AG09309 (cell line): ENCODE measurements at places on chromosomes 16 and 17.

GRCh38 chr17:46194393-46195216 is 1.4 kb upstream of the KANSL1 start:
- no peak for DNase-seq

DNA sequence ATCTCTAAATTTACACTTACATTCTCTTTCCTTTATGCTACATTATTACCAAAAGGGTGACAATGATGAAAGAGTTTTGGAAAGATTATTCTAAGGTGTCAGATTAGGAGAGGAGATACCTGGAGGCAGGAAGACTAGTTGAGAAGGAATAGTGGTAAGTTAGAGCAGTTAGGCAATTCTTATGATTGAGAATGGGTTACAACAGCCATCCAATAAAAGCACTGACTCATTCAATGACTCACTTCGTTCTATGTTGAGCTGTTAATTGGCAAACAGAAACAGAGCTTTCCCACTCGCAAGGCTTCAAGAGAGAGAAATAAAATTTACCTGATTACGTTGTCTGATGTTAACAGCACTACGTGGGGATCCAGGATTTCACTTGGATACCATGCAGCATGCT is 5.8 kb downstream of the NUP88 start:
- peak; percentile 95 for DNase-seq

DNA sequence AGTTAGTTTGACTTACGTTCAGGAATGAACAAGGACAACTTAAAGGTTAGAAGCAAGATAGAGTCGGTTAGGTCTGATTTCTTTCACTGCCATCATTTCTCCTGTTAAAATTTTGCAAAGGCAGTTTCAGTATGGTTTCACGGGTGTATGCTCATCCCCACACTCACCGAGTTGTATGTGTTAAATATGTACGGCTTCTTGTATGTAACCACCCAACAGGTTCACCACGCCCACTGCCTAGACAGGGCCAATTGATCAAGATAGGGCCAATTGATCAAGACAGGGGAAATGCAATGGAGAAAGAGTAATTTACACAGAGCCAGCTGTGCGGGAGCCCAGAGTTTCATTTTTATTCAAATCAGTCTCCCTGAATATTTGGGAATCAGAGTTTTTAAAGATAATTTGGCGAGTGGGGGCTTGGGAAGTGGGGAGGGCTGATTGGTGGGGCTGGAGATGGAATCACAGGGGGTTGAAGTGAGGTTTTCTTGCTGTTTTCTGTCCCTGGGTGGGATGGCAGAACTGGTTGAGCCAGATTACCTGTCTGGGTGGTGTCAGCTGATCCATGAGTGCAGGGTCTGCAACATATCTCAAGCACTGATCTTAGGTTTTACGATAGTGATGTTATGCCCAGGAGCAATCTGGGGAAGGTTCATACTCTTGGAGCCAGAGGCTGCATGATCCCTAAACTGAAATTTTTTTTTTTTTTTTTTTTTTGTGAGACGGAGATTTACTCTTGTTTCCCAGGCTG is 62.4 kb upstream of the PLCG2 start:
- no peak for DNase-seq

DNA sequence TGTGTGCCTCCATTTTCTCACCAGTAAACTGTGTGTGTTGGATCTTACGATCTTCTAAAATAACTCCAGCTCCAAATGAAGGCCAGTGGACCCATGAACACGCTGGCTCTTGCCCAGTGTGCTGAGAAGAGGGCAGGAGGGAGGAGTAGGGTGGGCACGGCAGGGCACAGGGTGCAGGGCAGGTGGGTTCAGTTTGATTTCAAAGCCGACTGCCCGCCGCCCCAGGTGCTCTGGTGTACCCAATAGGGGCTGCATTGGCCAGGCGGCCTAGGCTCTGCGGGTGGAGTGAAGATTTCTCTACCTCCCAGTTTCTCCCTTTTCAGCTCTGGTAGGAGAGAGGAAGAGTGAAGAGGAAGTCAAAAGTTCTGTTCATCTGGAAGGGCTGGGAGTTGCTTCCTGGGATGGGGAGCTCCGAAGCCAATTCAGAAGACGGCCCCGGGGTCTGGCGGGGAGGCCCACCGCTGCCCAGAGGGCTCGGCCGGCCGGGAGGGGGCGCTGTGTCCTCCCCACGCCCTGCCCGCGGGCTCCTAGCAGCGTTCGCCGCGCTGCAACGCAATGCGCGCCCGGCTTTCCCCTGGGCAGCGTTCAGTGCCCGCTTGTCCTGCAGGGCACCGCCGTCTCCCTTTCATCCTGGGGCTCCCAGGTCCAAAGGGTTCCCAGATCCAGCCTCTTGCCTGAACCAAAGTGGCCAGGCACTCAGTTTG is 1.1 kb upstream of the CRHR1 start:
- no peak for DNase-seq

GRCh38 chr17:51590071-51590656 is 329.8 kb downstream of the UTP18 start:
- DNase-seq = no peak

DNA sequence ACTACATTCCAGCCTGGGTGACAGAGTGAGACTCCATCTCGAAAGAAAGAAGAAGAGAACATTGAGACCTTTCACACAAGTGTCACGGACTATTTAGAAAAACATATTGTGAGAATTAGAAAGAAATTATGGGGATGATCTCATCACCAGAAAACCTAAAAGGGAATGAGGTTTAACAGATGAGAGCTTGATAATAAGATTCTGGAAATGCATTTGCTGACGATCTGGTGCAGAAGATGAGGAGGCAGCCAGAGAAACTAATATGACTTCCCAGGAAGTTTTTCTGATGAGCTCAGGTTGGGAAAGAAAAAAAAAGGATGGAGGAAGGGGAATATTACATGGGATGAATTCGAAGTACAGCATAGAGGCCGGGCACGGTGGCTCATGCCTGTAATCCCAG is 10.8 kb upstream of the APOH start:
- DNase-seq = no peak

GRCh38 chr17:77601054-77601979 is 357.2 kb upstream of the TNRC6C start:
- DNase-seq = no peak

DNA sequence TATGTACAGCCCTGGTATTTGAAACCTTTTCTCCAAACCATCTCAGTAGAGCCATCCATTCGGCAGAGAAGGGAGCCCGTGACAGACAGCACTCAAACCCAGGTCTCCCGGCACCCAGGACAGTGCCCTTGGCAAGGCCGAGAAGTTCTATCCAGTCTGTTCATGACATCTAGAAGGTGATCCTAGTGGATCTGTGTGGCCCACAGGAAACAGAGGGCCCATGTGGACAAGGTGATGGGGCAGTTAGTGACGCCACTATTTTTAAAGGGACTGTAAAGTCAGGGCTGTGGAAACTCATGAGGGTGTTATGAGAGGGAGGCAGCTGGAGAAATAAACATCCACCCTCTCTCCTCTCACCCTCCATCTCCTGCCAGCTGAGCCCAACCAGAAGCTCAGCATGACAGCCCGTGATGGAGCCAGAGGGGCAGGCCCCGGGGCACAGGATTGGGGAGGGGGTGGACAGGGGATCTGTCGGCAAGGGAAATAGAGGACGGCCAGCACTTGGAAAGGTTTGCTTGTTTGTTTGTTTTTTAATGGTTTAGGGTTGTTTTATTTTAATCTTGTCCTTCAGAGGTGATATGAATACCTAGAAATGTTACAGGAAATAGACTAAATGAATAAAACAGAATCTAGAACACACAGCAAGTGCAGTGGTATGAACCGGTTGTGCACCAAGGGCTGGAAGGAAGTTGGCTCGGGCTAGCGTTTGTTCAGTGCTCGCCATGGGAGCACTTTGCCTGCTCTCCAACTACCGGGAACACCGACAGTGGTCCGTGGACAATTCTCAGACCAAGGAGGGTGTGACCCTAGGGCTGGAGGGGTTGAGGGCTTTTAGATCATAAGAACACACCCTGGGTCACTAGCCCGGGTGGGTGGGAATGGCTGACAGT is 17.1 kb downstream of the MYLK3 start:
- no peak for DNase-seq

DNA sequence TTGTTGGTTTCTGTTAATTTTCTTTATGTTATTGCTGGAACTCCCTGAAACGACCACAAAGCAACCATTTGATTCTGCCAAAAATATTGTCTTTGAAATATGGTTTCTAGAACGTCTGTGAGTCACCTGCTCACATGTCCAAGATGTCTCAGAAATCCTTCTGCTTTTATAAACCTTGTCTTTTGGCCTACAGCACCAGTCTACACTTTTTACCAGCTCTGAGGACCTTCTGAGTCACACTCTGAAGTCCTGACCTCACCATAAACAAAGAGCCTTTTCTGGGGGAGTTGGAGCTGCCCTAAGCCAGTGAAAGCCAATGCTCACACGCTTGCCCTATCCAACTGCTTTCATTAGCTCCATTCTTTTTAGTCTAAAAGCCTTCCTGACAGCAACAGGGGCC is 55.5 kb downstream of the GRIN2A start:
- no peak for DNase-seq

- no peak for DNase-seq
These were observed 24.9 kb downstream of the SAP30BP start for GRCh38 chr17:75691801-75692626.

GRCh38 chr17:76139801-76140660 is 1.0 kb downstream of the FOXJ1 start:
- no peak for DNase-seq

DNA sequence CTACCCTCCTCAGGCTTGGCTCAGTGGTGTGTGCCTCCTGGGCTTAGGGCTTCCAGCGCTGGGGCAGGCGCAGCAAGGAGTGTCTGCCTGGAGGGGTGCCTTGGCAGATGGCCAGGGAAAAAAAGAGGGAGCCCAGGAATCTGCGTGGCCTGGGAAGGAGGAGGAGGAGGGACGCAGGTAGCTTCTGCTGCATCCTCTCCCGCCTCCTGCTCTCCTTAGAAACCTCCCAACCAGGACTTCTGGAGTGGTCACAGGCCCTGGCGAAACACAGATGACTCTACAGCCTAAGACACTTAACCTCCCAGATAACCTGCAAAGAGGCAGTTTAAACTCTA is 7.3 kb upstream of the BCAR1 start:
- DNase-seq = no peak

DNA sequence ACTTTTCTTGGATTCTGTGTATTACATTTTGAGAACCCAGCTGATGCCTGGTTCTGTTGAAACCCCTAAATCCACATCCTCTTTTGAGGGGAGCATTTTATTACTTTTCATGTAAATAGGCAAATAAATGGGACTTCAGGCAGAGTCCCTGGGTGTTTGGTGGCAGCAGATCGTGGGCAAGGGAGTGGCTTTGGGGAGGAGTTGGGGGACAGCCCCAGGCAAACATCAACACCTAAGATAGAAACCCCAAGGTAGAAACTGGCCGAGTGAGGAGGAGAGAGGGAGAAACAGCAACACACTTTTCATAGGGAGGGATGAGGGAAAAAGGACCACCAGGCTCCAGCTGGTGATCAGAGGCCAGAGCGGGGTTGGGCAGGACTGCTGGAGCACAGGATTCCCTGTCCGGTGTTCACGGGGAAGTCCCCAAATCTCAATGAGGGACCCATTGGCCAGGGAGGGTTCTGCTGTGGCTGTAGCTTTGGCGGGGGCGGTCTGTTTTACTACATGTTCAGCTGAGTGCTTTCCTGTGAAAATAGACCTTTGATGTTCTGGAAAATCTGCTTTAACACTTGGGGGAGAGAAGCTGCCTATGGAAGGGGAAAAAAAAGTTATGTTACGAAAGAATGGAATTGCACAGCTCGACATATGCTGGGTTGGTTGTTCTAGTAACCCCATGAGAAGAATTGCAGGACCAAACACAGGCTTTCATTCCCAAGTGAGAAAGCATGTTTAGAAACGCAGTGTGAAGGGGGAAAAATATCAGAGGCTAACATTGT is 46.6 kb downstream of the MSI2 start:
- no peak for DNase-seq

- no peak for DNase-seq
These were observed 2.8 kb downstream of the RAB40C start for GRCh38 chr16:592518-593306.

- no peak for DNase-seq
These were observed 96.6 kb downstream of the CYB561 start for GRCh38 chr17:63349478-63350000.

GRCh38 chr17:27336184-27336583 is 42.3 kb downstream of the WSB1 start:
- no peak for DNase-seq

- no peak for DNase-seq
These were observed 1.5 kb upstream of the ALDH3A2 start for GRCh38 chr17:19646788-19647696.
